ENCODE measurements at places on chromosomes 5 and 9.
A peak's percentile ranks its signal among the peaks of the same experiment; 100 is the strongest.

DNA sequence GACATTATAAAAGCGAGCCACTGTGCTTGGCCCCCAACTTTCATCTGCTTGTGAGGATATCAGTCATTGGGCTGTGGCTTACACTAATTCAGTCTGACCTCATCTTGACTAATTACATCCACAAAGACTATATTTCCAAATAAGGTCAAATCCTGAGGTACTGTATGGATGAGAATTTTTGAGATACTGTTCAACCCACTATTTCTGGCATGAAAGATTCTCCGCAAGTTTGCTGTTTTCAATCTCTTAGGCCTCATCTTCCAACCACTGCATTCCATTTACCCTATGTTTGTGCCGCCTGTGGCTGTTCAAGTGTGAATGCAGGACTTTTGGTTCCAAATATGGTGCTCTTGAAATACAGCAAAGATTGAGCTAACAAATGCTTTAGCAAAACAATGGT is 400.9 kb upstream of the SGCD start:
- DNase-seq, result no peak

DNA sequence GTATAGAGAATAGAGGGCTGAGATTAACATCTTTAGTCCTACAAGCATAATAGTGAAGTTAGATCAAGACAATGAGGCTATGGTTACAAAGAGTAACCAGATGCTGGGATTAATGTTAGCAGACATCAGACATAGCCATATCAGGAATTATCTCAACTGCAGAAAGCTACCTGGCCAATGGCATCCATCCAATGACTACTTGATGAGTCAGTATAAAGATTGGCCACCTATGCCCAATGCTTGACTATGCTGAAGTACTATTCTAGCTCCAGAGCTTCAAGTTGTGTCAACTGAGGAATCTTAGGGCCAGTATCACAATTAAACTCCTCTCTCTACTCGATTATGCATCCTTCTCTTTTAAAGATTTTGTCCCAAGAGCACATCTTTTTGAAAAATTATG is 541.4 kb downstream of the PRELID2 start:
- no peak for DNase-seq

- DNase-seq, result no peak
Measured at GRCh38 chr5:74903165-74903787, 37.1 kb upstream of the FAM169A start.

DNA sequence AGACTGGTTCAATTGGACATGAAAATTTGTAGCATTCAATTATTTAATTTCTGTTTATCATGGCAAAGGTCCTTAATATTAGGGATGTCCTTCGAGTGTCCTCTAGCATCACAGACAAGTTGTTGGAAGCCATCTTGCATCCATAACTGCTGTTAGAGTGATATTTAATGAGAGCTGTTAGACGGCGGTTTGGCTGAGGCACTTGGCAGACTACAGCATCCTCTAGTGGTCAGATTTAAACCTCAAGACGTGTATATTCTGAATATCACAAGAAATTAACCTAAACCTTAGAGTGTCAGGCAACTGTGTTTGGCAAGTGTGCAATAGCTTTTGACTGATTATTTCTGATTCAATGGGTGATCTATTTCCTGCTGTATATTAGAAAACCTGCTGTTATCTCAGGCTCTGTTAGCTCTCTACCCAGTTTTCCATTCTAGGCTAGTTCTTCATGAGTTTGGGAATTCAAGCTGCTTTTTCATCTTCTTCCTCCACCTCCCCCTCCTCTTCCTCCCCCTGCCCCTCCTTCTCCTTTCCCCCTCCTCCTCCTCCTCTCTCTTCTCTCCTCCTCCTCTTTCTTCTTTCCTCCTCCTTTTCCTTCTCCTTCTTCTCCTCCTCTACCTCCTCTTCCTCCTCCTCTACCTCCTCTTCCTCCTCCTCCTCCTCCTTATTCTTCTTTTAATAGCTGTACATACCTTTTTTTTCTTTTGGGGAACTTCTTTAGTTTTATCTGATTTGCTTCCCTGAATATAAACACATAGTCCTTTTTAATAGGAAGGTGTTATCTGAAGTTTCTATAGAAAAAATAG is 8.6 kb downstream of the SPINK1 start:
- peak; percentile 40 for DNase-seq

GRCh38 chr5:66113160-66113559 is 30.9 kb upstream of the SREK1 start:
- no peak for DNase-seq

DNA sequence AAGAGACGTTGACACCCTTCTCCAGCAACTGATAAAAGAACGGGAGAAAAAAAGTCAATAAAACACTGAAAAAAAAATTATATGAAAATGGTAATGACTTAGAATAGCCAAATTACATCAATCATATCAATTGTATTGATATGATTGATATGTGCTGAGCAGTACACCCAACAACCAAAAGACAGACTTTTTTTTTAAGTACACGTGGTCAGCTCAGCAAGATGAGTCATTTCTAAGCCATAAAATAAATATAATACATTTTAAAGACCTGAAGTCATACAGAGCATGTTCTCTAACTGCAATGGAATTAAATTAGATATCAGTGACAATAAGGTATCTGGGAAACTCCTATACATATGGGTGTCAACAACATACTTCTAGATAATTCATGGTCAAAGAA is 30.9 kb upstream of the OLFM1 start:
- no peak for DNase-seq

DNA sequence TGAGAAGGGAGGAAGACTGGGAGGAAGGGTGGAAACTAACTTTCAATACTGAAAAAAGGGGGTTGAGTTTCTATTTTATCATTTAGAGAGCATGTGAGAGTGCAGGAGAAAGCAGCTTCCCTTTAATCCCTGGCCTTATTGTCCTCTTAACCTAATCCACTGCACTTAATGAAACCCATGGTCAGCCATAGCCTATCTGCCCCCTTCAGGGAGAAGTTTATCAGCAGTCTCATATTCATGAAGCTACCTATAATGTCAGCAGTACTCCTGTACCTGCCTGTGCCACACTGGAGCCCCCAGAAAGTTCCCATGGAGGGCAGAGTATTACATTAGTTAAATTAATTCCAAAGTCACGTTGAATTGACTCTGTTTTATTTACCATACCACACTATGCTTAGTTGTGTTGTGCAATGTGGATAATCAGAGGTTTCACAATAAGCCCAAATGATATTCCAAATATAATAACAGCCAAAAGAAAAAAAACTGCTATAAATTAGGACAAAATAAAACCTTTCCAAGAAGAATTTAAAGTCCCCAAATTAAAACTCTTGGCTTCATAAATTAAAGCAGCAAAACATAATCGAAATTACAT is 62.9 kb downstream of the MUSK start:
- DNase-seq, result no peak
